ENCODE measurements at places on chromosomes 16 and 17.

- no peak for DNase-seq
These were observed 32.1 kb downstream of the DNAH17 start for GRCh38 chr17:78544881-78545755.

DNA sequence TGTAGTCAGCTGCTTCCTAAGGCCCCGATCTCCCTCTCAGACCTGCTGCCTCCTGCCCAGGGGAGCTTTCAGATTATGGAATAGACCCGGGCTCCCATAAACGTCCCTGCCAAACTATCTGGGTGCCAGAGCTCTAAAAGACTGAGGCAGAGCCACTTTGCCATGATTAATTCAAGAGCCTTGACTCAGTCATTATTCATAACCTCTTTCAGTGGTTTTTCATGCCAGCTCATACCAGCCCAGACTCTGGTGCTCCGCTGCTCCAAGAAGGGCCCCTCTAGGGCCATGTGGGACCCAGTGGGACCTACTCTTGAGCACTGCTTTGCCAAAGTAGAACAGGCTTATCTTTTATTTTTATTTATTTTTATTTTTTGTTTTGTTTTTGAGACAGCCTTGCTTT is 23.9 kb downstream of the DNAI2 start:
- DNase-seq, result no peak

GRCh38 chr16:11084484-11084875 is 140.1 kb downstream of the CLEC16A start:
- DNase-seq, result no peak

GRCh38 chr17:70172923-70173322 is 3.6 kb downstream of the KCNJ2 start:
- no peak for DNase-seq

DNA sequence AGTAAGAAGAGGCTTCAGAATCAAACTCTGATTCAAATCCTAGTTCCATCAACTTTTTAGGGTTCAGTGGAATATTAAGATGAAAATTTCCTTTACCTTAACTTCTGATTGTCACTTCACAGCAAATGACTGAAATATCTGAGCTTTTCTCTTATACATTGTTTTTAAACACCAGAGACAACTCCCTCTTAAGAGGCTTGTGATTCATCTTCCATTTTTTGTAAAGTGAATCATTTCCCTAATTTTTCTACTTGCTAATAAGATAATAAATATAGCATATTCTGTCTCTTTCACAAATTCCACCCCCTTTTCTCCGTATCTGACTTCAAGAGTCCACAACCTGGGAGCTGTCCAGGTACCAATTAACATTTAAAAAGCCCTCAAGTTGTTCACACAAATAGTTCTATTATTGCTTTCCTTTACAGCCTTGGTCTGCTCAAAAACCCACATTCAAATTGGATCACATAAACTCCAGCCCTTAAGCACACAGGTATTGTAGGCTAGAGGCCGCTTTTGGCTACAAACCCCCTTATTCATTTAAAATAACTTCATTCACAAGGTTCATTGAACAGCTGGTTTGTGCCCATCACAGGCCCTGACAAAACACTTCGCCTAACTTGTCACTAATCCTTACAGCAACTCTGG is 14.1 kb upstream of the UTP6 start:
- no peak for DNase-seq

- no peak for DNase-seq
These were observed 58.7 kb downstream of the KLHDC4 start for GRCh38 chr16:87707097-87707496.

DNA sequence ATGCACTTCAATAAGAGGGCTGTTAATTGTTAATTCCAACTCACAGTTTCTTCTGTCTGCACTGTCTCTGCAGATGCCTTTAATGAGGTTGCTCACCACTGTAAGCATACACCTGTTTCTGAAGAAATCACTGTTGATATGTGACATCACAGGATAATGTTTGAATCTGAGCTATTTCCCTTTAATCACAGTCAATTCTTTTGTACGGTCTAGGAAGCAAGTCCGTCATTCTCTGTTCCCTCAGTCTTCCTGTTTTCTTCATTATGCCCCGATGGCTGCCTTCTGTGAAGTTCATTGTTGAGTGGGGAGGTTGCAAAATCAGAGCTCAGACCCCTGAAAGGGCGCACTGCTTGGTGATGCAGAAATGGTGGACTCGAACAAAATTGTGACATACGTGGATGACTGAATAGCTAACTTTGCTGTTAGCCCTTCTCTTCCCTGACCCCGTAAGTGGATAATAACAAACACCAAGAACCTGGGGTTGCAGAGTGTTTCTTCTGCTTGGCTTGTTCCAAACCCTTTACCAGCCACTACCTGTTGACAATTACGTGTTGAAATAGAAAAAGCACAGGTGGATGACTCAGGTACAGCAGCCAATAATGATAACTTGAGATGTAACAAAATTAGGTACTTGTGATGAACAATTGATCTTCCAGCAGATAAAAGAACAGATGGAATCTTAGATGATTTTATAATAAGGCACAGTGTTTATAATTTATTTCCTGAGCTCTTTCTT is 71.9 kb upstream of the AXIN2 start:
- DNase-seq, result no peak

DNA sequence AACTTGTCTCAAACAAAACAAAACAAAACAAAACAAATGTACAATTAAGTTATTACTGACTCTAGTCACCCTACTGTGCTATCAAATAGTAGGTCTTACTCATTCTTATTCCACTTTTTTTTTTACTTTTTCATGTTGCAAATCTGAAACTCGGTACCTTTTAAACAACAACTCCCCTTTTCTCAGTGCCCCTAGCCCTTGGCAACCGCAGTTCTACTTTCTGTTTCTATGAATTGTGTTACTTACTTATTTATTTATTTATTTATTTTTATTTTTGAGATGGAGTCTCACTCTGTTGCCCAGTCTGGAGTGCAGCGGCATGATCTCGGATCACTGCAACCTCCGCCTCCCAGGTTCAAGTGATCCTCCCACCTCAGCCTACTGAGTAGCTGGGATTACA is 104.0 kb downstream of the SLC39A11 start:
- DNase-seq, result no peak

GRCh38 chr16:31452631-31453106 is 6.6 kb upstream of the ARMC5 start:
- peak; percentile 67 for DNase-seq

GRCh38 chr17:75411328-75412067 is 6.0 kb upstream of the GRB2 start:
- DNase-seq, result no peak

- no peak for DNase-seq
These were observed 8.4 kb upstream of the ZNF747 start for GRCh38 chr16:30543067-30543466.

GRCh38 chr16:29806641-29807425 is 504 bp downstream of the MAZ start:
- no peak for DNase-seq

DNA sequence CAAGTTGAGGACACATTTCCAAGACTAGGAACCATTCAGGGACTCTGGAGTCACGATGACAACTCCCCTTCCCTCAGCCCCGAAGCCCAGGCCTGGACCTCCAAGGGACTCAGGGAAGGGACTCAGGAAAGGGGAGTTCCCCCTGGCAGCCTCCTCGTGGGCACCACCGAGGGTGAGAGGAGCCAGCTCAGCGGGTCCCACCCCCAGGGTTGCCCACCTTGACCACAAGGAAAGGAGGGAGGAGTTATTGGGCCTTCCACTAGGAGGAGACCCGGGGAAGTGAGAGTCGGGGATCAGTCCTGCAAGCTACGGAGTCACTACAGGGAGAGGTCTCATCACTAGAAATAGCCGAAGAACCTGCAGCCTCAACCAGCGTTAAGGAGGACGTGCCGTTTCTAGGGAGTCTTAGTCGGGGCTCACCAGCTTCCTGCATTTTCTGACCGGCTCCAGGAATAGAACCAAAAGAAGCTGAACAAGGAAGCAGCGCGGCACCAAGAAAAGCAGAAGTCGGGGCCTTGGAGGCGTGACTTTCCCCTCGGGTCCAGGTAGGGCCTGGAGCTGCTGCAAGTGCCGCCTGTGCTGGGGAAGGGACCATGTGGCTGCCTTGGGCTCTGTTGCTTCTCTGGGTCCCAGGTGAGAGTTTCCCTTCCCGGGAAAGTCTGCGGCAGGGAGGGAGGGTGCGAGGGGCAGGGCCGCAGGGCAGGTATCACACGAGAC is at the start of gene CD300A:
Gene CD300A (plus strand): TSS at position 524 of the 717 bp plus-strand sequence. CDS start 70 bp downstream, at position 594.
- no peak for DNase-seq

- DNase-seq, result no peak
These were observed 8.7 kb upstream of the ETV4 start for GRCh38 chr17:43554857-43555256.

DNA sequence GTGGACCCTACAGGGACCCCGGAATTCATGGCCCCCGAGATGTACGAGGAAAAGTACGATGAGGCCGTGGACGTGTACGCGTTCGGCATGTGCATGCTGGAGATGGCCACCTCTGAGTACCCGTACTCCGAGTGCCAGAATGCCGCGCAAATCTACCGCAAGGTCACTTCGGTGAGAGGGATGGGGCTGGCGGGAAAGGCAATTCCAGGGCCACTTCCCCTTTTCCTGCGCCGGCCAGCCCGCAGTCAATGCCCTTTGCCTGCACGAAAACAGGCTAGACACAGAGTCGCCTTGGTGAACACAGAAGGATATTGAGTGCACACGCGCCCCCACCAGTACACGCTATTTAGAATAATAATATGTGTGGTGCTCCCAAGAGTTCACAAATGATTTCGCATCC is 4.0 kb downstream of the WNK4 start:
- no peak for DNase-seq

GRCh38 chr16:47375423-47375822 is 85.4 kb downstream of the ITFG1 start:
- DNase-seq, result no peak

GRCh38 chr16:5642436-5642835 is 544.8 kb upstream of the EEF2KMT start:
- DNase-seq, result no peak

- peak; percentile 52 for DNase-seq
These were observed 25.6 kb downstream of the TTLL6 start for GRCh38 chr17:48791128-48792032.

DNA sequence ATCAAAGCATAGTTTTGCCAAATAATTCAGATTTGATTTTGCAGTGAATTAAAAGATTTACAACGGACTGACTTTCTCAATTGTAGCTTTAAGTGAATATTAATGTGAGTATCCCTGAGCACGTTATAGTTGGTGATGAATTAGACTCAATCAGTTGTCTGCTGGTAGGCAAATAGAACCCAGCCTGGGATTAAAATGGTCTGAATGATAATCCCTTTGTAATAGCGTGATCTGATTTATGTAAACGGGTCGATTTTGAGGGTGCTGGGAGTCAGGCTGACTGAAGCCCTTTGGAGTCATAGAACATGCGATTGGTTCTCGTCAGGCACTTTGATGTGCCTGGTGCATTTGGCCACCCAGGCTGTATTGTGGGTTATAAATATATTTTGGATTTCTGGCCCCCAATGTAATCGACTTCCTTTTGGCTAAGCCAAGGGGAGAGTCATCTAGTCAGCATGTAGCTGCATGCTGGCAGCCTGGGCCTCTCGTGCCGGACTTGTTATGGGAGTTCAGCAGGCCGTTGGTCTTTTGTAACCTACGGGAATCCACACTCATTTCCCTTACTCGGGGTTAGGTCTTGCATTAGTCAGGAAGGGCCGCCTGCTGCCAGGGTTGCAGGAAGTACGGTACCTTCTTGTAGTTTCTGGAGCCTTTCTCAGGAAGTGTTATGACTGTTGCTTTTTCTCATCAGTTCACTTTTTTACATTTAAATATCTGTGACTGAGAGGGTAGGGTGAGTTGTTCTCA is 5.4 kb downstream of the PGS1 start:
- DNase-seq, result peak; percentile 92

DNA sequence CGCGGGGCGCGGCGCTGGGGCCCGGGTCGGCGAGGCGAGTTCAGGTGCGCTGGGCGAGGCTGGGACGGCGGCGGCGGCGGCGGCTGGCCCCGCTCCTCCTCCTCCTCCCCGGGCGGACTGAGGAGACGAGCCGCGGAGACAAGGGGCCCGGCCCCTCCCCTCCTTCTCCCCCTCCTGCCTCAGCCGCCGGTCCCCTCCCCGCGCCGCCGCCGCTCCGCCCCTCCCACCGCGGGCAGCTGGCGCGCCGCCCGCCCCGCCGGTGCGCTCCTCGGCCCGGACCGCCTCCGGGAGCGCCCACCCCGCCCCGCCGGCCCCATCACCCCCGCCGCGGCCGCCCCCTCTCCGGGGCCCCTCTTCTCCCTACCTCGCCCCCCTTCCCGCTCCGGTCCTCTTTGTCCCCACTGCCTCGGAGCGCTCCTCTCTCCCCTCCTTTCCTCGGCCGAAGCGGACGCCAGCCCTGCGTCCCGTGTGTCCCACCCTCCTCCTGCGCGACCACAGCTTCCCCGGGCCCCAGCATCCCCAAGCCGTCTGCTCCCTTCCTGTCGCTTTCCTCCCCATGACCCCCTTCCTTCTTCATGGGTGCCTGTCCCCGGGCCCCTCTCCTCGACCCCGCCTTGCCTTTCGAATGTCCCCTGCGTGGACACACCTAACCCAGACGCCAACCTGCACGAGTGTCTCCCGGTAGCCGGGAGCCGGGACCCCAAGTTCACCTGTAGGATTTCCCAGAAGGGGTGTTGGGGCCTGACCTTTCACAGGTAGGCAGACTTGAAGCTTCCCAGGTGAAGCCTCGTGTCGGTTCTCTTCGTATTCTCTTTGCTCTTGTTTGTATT is at the start of gene TOX3:
Gene TOX3 (minus strand): TSS at position 140 of the 830 bp plus-strand sequence. CDS start 420 bp downstream, outside the sequence.
- no peak for DNase-seq

DNA sequence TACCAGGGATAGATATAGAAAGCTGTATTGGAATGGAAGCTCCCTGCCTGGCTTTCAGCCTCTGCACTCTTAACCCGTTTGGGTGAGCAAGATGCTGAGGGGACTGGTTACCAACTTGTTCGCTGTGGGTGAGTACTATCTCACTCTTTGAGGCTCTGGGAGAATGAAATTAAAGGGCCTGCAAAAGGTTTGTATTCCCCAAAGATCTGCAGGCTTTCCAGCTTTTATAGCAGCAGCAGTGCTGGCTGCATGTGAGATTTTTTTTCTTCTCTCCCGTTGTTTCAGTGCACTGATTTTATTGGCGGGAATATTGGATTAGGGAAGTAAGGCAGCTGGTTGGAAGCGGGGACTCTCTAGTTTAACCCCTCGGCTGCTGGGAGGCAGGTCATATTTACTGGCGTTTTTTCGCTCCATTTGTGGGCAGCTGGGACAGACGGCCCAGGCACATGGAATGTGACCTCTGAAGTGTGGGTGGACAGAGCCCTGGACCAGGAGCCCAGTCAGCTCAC is 30.9 kb downstream of the C17orf75 start:
- DNase-seq, result no peak

DNA sequence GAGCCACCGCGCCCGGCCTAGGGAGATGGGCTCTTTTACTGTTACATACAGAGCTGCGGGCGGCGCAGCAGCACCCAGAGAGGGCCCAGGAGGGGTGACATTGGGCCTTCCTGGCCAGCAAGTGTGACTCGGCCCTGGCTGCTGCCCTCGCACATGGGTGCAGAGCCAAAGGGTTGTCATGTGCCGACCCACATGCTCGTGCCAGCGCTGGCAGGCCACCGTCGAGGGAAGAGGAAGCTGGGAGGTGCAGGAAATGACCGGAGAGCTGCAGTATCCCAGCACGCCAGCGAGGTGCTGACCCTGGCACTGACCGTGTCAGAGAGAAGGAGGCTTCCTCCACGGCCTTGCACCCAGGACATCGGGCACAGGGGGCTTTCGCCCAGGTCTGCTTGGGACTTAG is 8.0 kb downstream of the ENDOV start:
- no peak for DNase-seq

All from epithelial cell of prostate (primary cell).